ENCODE measurements at places on chromosomes 2 and 18.

DNA sequence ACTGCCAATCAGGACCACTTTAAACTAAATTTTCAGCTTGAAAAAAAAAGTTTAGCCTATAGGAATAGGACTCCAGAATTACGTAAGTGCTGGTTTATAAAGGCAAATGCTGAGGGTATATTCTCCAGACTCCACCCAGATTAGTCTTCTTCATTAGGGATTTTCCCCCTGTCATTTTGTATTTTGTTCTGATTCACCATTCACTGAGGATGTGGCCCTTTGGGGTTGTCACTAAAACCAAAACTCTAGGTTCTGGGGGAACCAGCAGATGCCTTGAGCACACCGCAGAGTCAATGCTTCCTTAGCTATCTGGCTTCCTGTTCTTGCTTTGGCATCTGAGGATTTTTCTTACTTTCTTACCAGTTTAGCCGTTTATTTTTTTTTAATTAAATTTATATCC, 10.5 kb downstream of the SCYGR4 start:
- DNase-seq: no peak

DNA sequence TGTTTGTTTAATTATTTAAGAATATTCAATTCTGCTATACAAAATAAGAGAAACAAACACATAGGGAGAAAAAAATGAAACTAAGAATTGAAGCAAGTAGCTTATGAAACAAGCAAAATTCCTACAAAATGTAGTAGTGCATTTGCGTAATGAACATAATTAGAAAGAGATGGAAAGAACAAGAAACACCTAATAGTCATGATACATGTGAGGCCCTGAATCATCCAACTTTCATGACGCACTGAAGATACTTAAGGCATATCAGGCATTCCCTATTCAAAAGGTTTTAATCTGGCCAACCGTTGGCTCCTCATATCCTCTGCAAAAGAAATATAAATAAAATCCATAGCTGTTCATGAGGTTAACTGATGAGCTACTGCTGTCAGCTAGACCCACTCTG, 14.5 kb upstream of the NAB1 start:
- no peak for DNase-seq

GRCh38 chr2:132776287-132776686, 106.3 kb upstream of the LYPD1 start:
- no peak for DNase-seq

DNA sequence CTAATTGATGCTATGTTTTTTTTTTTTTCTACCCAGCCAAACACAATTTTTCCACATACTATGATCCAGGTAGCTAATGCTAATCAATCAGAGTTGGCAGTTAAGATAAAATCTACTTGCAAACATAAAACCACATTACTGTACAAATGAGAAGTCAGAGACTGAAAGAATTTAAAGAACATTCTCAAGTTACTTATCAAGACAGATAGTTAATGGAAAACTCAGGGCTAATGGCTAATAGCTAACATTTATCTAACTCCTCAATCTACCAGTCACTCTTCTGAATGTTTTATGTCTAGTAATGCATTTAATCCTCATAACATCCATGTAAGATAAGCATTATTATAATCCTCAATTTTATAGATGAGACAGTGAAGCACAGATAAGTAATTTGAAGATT, 537.6 kb upstream of the SETBP1 start:
- DNase-seq: no peak

DNA sequence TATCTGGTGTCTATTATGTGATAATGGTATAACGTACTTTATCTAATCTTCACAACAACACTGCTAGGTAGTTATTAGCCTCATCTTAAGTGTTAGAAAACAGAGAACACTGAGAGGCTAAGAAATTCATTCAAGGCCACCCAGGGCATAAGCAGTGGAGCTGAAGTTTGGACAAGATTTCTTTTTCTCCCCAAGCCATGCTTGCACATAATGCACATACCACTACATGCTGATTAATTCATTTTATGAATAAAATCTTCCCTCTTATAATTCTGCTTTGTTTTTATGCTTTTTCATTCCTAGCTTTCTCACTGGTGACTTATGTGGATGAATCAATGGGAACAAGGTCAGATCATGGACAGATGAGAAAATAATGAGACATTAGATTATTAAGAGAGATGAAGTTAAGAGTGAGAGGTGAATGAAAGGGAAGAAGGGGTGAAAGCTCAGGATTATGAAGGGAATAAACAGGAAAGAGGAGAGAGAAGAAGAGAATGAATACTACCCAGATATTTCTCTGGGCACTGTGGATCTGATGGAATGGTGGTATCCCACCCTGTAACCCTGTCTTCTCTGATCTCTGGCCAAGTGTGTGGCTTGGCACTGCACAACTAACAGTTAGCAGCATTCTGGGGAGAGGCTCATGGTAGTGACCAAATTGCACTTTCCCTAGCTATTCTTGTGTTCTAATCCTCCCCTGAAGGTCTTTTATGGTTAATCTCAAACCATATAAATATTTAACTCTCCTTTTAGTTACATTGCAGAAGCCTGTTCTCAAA, 17.7 kb upstream of the GALNT3 start:
- no peak for DNase-seq

- no peak for DNase-seq
These were observed 191.0 kb upstream of the TCF4 start for GRCh38 chr18:55778788-55779690.

DNA sequence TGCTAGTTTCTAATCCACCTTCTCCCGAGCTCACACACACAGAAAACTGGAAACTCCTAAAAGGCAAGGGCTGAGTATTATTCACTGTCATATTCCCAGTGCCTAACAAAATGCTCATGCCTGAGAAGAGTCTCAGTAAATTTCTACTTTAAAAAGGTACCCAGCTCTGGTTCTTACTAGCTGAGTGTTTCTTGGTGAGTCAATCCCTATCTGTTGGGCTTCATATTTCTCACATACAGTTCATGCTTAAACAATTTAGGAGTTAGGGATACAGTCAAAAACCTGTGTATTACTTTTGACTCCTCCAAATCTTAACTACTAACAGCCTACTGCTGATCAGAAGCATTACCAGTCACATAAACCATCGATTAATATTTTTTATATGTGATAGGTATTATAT, 204.9 kb downstream of the EN1 start:
- DNase-seq: no peak

GRCh38 chr2:60023256-60023985, 530.0 kb downstream of the BCL11A start:
- DNase-seq: no peak

GRCh38 chr2:192357217-192357616, 162.5 kb upstream of the TMEFF2 start:
- no peak for DNase-seq

DNA sequence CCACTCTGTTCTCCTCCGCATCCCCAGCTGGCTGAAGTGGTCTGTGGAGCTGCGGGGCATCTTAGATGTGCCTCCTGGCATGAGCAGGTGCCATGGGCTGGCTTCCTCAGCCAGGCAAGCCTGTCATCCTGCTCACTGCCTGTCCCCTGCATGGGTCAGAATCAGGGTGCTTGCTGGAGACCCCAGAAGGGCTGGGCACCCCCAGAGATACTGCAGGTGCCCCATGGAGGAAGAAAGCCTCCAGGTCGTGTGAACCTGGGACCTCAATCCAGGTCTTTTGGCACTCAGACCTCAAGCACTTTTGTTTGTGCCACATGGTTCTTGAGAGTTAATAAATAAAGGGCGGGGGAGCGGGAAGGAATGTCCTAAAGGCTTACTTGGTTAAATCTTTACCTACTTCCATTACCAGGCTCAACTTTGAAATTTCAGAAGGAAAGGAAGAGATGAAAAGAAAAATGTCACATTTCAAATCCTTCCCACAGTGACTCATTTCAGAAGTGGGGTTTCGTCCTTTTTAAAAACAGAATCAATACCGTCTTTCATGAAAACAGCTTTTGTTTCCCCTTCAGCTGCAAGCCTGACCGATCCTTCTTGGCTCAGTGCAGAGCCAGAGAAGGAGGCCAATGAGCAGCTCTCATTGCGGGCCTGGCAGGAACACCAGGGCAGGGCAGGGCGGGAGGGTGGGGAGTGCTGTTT, 69.9 kb downstream of the RHOB start:
- DNase-seq: no peak

GRCh38 chr2:234130777-234131181, 80.3 kb downstream of the SPP2 start:
- no peak for DNase-seq

DNA sequence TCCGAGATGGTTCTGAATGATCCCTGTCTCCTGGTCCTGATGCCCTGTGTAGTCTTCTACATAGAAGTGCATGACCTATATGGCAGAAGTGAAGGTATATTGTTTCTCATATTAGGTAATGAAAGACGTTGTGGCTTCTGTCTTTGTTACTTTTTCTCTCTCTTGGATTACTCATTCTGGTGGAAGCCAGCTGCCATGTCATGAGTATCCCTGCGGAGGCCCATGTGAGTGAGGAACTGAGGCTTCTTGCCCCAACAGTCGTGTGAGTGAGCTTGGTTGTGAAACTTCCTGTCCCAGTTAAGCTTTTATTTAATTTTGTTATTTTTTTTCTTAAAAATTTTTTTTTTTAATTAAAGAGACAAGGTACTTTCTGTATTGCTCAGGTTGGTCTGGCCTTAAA, 134.7 kb downstream of the UBR3 start:
- no peak for DNase-seq

DNA sequence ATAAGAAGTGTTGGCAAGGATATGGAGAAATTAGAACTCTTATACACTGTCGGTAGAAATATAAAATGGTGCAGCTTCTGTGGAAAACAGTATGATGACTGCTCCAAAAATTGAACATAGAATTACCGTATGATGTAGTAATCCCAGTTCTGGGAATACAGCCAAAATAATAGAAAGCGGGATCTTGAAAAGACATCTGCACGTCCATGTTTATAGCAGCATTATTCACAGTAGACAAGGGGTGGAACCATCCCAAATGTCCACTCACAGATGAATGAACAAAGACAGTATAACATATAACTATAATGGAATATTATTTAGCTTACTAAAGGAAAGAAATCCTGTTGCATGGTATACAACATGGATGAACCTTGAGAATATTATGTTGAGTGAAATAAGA, 257.7 kb downstream of the TDRD15 start:
- no peak for DNase-seq
